NCI-H526 treated with DMSO at 0.1 percent for 48 hours (cell line): ENCODE measurements at places on chromosomes 1 and 21.

GRCh38 chr1:29271724-29272123, 35.4 kb downstream of the PTPRU start:
- no peak for DNase-seq

DNA sequence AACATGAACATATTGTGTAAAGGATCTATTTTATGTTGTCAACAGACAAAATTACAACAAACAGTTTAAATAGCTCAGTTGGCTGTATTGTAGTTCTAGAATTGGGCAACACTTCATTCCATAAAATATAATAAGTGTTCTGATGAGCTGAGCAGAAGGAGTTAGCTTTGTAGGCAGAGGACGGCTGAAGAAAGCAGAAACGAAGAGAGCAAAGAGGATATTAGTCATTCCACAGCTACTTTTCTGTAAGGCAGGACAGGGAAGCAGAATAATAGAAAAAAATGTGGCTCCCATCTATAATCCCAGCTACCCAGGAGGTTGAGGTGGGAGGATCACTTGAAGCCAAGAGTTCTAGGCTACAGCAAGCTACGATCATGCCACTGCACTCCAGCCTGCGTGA, 20.2 kb upstream of the IVNS1ABP start:
- DNase-seq, result no peak

- no peak for DNase-seq
Measured at GRCh38 chr1:4447778-4448420, 206.5 kb upstream of the AJAP1 start.

DNA sequence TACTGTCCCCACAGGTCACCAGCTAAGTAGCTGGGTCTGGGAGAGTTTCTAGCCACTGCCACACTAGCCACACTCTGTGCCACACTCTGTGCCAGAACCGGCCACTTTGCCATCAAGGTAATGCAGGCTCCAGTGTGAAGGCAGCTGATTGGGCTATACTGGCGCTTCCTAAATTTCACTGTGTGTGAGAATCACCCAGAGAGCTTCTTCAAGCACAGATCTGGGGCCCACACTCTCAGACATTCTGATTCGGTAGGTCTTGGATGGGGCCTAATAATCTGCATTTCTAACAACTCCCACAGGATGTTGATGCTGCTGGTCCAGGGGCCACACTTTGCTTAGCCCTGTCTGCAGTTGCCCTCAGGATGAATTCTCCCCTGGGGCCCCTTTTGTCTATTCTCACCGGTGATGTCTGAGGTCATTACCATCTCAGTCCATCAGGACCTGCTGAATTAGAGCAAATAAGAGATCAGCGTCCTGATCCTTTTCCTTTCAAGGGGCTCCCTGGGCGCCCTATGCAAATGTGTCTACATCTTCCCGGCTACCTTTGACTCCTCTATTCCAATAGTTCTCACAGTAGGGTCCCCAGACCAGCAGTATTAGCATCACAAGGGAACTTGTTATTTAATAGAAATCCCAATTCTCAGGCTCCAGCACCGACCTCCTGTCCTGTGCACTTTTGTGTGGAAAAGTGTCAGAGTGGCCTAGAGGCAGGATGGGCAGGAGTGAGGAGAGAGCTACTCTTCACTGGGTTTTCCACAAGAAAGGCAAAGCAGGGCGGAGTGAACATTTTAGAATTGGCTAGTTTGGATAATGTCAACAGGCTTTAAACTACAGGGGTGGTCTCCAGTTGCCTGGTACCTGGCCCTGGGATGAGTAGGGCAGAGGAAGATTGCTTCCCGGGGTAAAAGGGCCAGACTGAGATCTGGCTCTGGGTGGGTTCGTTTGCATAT, 24.7 kb upstream of the LRRN2 start:
- DNase-seq, result no peak

GRCh38 chr1:229856009-229856650, 210.9 kb upstream of the GALNT2 start:
- no peak for DNase-seq

DNA sequence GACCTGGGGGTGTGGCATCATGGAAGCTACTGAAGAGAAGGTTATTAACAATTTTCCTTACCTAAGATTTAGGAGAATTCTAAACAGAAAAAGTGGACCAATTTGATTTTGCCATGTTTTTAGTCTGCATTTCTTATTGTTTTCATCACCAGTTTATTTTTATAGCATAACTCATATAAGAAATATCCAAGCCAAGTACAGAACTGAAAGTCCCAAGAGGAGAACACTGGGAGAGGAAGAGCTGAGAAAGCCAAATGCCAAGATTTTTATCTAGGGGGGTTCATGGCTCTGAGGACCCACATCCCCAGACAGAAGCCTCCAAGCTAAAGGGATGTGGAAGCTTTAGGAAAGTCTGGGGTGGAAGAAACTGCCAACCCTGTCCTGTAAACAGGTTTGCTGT, 109.4 kb upstream of the DUSP10 start:
- DNase-seq, result no peak

DNA sequence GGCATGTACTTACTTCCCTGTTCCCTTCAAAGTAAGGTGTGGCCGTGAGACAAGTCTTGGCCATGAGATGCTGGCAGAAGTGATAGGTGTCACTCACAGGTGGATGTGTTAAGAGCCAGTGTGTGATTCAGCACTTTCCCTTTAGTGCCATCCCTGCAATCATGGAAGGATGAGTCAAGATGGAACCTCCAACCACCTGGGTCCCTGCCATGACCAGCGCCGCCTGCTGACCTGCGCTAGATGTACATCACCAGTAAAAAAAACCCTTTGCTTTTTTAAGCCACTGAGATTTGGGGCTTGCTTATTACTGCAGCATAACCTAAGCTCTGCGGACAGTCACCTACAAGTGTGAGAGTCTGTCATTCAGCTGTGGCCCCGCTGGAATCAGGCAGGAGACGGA, 71.7 kb downstream of the TOMM20 start:
- no peak for DNase-seq
